Fibroblast of lung (primary cell): ENCODE measurements at places on chromosomes 4 and X. TPM values are rescaled to one million over a fixed set of nuclear protein-coding genes. Genes with fewer than 3 reads are reported as not detected.
A peak's percentile ranks its signal among the peaks of the same experiment; 100 is the strongest.

- peak overlapping the region; percentile 66 for H3K4me3 ChIP-seq
- H3K27ac ChIP-seq, result peak overlapping the region; percentile 64
- no peaks in the 10 kb centered on the region for H3K27me3 ChIP-seq
- no peaks in the 10 kb centered on the region for H3K36me3 ChIP-seq
- no peak for DNase-seq
- peaks cover 5% of the 10 kb centered on the region for H3K4me1 ChIP-seq
Observed at GRCh38 chr4:185504098-185505047, 30.9 kb downstream of the PDLIM3 start.

DNA sequence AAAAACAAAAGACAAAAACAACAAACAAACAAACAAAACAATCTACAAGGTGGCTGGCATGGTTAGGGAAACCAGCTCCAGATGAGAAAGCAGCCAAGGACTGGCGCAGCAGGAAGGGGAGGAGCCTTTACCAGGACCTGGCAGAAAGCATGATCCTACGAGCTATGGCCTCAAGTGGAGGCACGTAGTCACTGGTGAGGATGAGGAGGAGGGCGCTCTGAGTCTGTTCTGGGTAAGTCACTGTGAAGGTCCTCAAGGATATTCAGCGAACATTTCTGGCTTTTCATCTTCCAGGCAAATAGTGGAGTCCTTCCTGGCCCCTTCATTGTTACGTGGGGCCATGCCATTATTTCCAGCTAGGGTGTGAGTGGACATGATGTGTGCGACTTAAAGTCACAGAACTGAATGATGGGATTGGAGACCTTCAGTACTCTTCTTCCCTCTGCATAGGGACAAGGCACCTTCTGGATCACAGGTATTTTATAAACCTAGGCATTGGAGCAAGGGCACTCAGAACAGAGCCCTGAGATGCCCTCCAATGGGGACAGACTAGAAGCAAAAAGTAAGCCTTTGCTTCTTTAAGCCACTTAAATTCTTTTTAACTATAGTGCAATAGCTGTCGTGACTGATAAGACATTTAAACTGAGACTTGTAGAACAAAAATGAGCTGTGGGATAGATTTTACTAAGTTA, 771.3 kb downstream of the RAB28 start:
- H3K27me3 ChIP-seq, result no peaks in the 10 kb centered on the region
- DNase-seq, result no peak
- H3K36me3 ChIP-seq, result no peaks in the 10 kb centered on the region
- H3K4me1 ChIP-seq, result no peaks in the 10 kb centered on the region
- H3K4me3 ChIP-seq, result no peak overlapping the region
- H3K27ac ChIP-seq, result no peak overlapping the region

GRCh38 chr4:94722748-94723147, 35.0 kb upstream of the BMPR1B start:
- H3K4me3 ChIP-seq, result no peak overlapping the region
- DNase-seq, result no peak
- no peak overlapping the region for H3K27ac ChIP-seq
- no peaks in the 10 kb centered on the region for H3K36me3 ChIP-seq

- H3K27ac ChIP-seq, result no peak overlapping the region
- no peaks in the 10 kb centered on the region for H3K4me1 ChIP-seq
- H3K27me3 ChIP-seq, result no peaks in the 10 kb centered on the region
- H3K36me3 ChIP-seq, result no peaks in the 10 kb centered on the region
- H3K4me3 ChIP-seq, result no peak overlapping the region
Observed at GRCh38 chr4:152696764-152697261, 17.0 kb upstream of the TMEM154 start.

Gene RAB39B
- total RNA-seq, result 1.3 and 3.0 TPM in 2 replicates

- no peak for DNase-seq
- H3K36me3 ChIP-seq, result no peaks in the 10 kb centered on the region
Observed at GRCh38 chrX:68721991-68722860, 74.8 kb downstream of the STARD8 start.

Gene MRPL1
- 25.4 and 25.7 TPM in 2 replicates for total RNA-seq

- no peaks in the 10 kb centered on the region for H3K4me1 ChIP-seq
- H3K27ac ChIP-seq, result no peak overlapping the region
- H3K4me3 ChIP-seq, result no peak overlapping the region
- DNase-seq, result peak; percentile 20
Observed at GRCh38 chr4:183153190-183153916, 54.3 kb downstream of the WWC2 start.

Gene USP17L30
- total RNA-seq, result not detected in 2 replicates

DNA sequence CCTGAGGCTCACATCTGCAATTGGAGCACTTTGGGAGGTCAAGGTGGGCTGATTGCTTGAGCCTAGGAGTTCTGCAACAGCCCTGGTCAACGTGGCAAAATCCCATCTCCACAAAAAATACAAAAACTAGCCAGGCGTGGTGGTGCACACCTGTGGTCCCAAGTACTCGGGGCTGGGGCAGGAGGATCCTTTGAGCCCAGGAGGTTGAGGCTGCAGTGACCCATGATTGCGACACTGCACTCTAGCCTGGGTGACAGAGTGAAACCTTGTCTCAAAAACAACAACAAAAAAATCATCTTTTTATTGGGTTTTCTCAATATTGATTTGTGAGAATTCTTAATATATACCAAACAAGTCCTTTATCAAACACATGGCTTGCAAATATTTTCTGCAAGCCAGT, 64.9 kb downstream of the ANKRD17 start:
- H3K27me3 ChIP-seq, result no peaks in the 10 kb centered on the region
- no peak overlapping the region for H3K27ac ChIP-seq
- no peak for DNase-seq

GRCh38 chr4:55397126-55397436, 1.3 kb downstream of the TMEM165 start:
- peaks cover 6% of the 10 kb centered on the region for H3K36me3 ChIP-seq
- peak overlapping the region; percentile 96 for H3K27ac ChIP-seq
- H3K4me3 ChIP-seq, result peak overlapping the region; percentile 84
- H3K27me3 ChIP-seq, result no peaks in the 10 kb centered on the region

GRCh38 chr4:14967982-14968381, 34.3 kb upstream of the CPEB2 start:
- H3K4me3 ChIP-seq, result no peak overlapping the region
- no peaks in the 10 kb centered on the region for H3K4me1 ChIP-seq
- DNase-seq, result peak; percentile 35
- no peak overlapping the region for H3K27ac ChIP-seq
- no peaks in the 10 kb centered on the region for H3K27me3 ChIP-seq
- no peaks in the 10 kb centered on the region for H3K36me3 ChIP-seq

DNA sequence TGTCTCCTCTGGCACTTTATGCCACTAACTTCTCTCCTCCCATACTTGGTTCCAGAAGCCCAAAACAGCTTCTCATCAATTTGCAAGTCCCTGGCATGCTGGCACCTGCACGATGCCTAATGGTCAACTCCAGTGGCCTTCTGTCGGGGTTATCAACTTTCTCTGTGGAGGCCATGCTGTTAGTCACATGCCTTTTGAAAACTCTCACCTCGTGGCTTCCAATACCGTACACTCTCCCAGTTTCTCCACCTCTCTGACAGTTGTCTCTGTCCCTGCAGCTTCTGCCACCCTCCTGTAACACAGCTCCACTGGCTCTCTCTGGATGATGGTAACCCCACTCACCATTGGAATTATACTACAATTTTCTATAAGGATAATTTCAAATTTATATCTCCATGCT, 324.0 kb downstream of the NR3C2 start:
- no peak for DNase-seq
- no peak overlapping the region for H3K27ac ChIP-seq
- H3K4me1 ChIP-seq, result peaks cover 2% of the 10 kb centered on the region
- no peaks in the 10 kb centered on the region for H3K27me3 ChIP-seq
- peaks cover 4% of the 10 kb centered on the region for H3K36me3 ChIP-seq
- H3K4me3 ChIP-seq, result no peak overlapping the region

GRCh38 chr4:77006753-77007353, 57.3 kb downstream of the SEPTIN11 start:
- no peak overlapping the region for H3K4me3 ChIP-seq
- no peak for DNase-seq
- H3K27me3 ChIP-seq, result no peaks in the 10 kb centered on the region
- peaks cover 7% of the 10 kb centered on the region for H3K36me3 ChIP-seq
- peak overlapping the region; percentile 73 for H3K27ac ChIP-seq
- H3K4me1 ChIP-seq, result peaks cover 48% of the 10 kb centered on the region

- DNase-seq, result peak; percentile 79
- no peak overlapping the region for H3K4me3 ChIP-seq
- H3K27me3 ChIP-seq, result no peaks in the 10 kb centered on the region
- H3K4me1 ChIP-seq, result no peaks in the 10 kb centered on the region
- no peak overlapping the region for H3K27ac ChIP-seq
- no peaks in the 10 kb centered on the region for H3K36me3 ChIP-seq
Observed at GRCh38 chrX:10041383-10041782, 74.2 kb downstream of the CLDN34 start.

Gene C4orf50
- total RNA-seq, result not detected in 2 replicates

GRCh38 chrX:116306218-116306617, 130.2 kb upstream of the SLC6A14 start:
- H3K36me3 ChIP-seq, result no peaks in the 10 kb centered on the region
- no peaks in the 10 kb centered on the region for H3K4me1 ChIP-seq
- DNase-seq, result no peak
- no peak overlapping the region for H3K27ac ChIP-seq
- H3K4me3 ChIP-seq, result no peak overlapping the region

- H3K27me3 ChIP-seq, result no peaks in the 10 kb centered on the region
- H3K27ac ChIP-seq, result no peak overlapping the region
- no peaks in the 10 kb centered on the region for H3K4me1 ChIP-seq
- DNase-seq, result peak; percentile 6
- no peaks in the 10 kb centered on the region for H3K36me3 ChIP-seq
- no peak overlapping the region for H3K4me3 ChIP-seq
Observed at GRCh38 chr4:5979981-5980380, 38.2 kb downstream of the C4orf50 start.

Gene BEX5
- total RNA-seq, result not detected in 2 replicates

Gene ETDB
- not detected in 2 replicates for total RNA-seq

GRCh38 chrX:132364313-132364712, 124.5 kb downstream of the MBNL3 start:
- no peak overlapping the region for H3K4me3 ChIP-seq
- no peak overlapping the region for H3K27ac ChIP-seq
- no peak for DNase-seq
- no peaks in the 10 kb centered on the region for H3K27me3 ChIP-seq
- H3K4me1 ChIP-seq, result no peaks in the 10 kb centered on the region

DNA sequence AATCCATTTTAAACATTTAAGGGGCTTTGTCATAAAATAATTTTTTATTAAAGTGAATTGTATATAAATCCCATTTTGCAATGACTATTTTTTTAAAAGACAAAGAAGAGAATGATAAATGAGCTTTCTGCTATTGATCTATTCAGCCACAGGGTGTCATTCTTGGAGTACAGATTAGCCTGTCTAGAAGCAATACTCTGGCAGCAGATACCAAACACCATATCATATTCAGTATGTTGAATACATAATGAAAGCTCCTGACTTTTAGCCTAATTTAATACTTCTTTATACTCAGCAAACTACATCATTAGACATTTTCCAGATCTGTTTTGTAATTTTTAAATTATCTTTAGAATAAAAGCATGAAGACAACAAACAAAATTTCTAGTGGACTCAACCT, 496.3 kb downstream of the PDGFC start:
- no peaks in the 10 kb centered on the region for H3K27me3 ChIP-seq
- no peak overlapping the region for H3K4me3 ChIP-seq
- H3K27ac ChIP-seq, result no peak overlapping the region
- no peaks in the 10 kb centered on the region for H3K36me3 ChIP-seq
- peak; percentile 70 for DNase-seq
- peaks cover 5% of the 10 kb centered on the region for H3K4me1 ChIP-seq

Gene MAGEA10
- total RNA-seq, result not detected in 2 replicates

Gene GLRB
- total RNA-seq, result 13.6 and 25.9 TPM in 2 replicates

Gene EGF
- 0.26 and 0.83 TPM in 2 replicates for total RNA-seq

GRCh38 chrX:31213941-31214340, 142.1 kb upstream of the FTHL17 start:
- H3K4me1 ChIP-seq, result no peaks in the 10 kb centered on the region
- no peak for DNase-seq
- no peak overlapping the region for H3K4me3 ChIP-seq
- no peaks in the 10 kb centered on the region for H3K27me3 ChIP-seq
- H3K27ac ChIP-seq, result no peak overlapping the region

Gene FAM156A
- total RNA-seq, result 7.6 and 10.3 TPM in 2 replicates

DNA sequence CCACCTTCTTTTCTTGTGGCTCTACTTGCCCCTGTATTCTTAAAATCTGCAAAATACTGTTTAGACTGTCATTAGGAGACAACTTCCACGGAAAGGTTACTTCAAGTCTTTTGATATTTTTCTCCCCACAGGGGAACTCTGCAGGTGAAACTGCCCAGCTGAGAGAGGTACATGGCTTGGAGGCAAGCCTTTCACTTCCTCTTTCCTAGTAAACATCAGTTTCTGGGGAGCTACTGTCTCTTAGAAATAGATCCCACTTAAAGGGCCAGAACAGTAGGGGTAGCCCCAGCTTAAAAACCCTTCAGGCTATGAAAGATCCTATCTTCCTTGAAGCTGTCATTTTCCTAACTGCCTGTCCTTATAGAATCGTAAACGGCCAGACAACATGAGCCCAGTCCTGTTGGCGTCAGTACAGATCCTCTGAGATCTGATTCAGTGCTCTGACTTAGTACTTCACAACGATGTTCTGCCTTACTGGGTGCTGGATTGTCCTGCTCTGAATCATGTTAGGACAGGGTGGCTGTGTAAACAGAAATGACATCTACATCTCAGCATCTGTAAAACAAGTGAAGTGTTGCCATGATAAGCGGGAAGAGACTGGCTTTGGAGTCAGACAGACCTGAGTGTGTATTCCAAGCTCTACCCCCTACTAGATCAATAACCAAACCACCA, 102.1 kb downstream of the ITIH6 start:
- H3K4me3 ChIP-seq, result no peak overlapping the region
- H3K36me3 ChIP-seq, result no peaks in the 10 kb centered on the region
- no peaks in the 10 kb centered on the region for H3K4me1 ChIP-seq
- no peak for DNase-seq
- H3K27me3 ChIP-seq, result no peaks in the 10 kb centered on the region

Gene STARD8
- total RNA-seq, result 1.5 TPM in 2 replicates

DNA sequence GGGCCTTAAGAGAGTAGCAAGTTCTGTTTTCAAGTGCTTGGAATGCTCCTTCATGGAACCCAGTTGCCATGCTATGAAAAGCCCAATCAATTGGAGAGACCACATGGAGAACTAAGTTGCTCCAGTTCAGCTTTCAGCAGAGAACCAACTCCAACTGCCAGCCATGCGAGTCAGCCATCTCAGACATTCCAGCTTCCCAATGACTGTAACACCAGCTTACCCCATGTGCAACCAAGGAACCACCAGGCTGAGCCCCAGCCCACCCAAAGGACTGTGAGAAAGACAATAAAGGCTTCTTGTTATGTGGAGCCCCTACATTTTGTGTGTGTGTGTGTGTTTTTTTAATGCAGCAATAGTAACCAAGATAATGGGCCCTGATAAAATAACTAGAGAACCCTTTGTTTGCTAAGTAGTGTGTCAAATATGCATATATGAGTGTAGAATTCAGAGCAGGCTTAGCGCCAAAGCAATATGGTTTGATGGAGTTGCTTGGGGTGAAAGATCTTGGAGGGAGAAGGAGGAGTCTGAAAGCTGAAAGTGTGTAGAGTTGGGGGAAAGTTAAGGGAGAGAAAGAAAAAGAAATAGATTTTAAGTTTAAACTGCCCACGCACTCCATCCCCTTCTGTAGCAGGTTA, 35.0 kb upstream of the CCKAR start:
- H3K27ac ChIP-seq, result no peak overlapping the region
- no peaks in the 10 kb centered on the region for H3K27me3 ChIP-seq
- no peaks in the 10 kb centered on the region for H3K36me3 ChIP-seq
- no peak overlapping the region for H3K4me3 ChIP-seq
- DNase-seq, result peak; percentile 87

Gene MUC7
- not detected in 2 replicates for total RNA-seq

GRCh38 chr4:183986971-183987946, 82.2 kb downstream of the STOX2 start:
- peaks cover 5% of the 10 kb centered on the region for H3K4me1 ChIP-seq
- peak; percentile 87 for DNase-seq
- H3K27ac ChIP-seq, result peak overlapping the region; percentile 70
- no peaks in the 10 kb centered on the region for H3K36me3 ChIP-seq
